ENCODE measurements at places on chromosomes 7 and 10.

DNA sequence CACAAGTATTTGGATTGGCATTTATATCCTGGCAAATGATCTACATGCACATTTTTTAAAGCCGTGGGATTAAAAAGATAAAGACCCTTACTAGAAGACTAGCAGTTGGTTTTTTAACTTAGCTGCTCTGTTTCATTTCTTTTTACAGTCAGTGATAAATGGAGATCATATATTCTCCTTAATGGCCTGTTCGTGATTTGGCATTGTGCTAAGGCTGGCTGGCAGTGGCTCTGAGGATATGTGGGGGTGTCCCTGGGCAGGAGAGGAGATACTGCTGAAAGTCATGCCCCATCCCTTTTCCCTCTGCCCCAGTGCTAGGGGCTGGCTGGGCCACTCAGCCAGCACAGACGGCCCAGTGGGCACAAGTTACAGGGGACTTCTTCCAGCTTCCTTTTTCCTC lies 341.7 kb downstream of the PRPF18 start:
- DNase-seq: no peak

DNA sequence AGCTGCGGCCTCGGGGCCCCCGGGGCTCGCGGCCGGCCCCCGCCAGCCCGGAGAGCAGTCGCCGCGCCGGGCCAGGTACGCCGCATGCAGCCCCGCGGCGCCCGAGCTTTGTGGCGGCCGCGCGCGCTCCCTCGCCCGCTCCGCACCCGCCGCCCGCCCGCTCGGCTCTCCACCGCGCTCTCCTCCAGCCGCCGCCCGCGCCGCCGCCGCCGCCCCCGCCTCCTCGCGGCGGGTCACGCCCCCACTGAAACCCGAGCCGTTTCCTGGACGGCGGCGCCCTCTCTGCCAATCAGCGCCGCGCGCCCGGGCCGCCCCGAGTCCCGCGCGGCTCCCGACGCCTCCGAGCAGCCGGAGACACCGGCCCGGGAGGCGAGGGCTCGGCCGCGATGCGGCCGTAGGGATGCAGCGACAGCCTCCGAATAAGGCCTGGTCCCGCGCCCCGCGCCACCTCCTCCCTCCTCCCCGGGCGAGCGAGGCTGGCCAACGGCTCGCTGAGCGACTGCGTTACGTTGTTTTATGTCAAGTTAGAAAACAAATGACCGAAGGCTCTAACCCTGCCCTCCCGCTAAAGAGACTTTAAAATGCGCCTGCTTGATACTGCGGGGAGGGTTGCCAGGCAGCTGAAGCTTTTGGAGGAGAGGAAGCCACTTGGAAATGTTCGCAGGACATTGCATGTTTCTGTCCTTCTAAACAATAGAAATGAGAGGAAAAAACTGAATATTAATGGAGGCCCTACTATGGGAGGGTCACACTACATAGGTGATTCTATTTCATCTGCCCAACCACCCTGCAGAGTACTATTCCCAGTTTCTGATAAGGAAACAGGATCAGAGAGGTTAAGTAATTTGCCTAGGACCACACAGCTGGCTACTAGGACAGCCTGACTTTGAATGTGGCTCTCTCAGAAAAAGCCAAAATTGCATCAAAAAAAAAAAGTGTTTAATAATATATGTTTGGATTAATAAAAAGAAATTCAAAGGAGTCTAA lies at the start of gene FGFR2:
TSS of gene FGFR2 (minus strand) at position 182 of the 987 bp plus-strand sequence. CDS start 4,627 bp downstream, outside the sequence.
- DNase-seq: peak; percentile 47

DNA sequence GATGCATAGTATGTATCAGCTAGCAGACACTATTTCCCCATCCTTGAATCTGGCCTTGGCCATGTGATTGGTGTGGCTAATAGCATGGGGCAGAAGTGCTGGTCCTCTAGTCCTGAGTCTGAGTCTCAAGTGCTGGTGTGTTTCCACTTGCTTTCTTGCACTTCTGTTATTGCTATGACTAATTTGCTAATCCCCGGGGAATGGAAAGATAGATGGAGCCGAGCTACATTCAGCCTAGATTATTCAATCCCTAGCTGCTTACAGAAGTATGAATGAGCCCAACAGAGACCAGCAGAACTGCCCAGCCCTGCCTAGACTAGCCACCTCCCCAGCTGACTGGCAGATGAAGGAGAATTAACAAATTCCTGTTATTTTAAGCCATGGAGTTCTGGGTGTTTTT lies 53.2 kb upstream of the SYPL1 start:
- DNase-seq: no peak

DNA sequence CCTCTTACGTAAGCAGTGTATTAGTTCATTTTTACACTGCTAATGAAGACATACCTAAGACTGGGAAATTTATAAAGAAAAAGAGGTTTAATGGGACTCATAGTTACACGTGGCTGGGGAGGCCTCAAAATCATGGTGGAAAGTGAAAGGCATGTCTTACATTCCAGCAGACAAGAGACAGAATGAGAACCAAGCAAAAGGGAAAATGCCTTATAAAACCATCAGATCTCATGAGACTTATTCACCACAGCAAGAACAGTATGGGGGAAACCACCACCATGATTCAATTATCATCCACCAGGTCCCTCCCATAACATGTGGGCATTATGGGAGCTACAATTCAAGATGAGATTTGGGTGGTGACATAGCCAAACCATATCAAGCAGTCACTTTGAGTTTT lies 126.3 kb upstream of the CXCL12 start:
- no peak for DNase-seq

GRCh38 chr7:152120210-152120609 lies 94.7 kb downstream of the GALNT11 start:
- no peak for DNase-seq

- no peak for DNase-seq
These were observed 23.8 kb downstream of the C1QL3 start for GRCh38 chr10:16497911-16498310.

DNA sequence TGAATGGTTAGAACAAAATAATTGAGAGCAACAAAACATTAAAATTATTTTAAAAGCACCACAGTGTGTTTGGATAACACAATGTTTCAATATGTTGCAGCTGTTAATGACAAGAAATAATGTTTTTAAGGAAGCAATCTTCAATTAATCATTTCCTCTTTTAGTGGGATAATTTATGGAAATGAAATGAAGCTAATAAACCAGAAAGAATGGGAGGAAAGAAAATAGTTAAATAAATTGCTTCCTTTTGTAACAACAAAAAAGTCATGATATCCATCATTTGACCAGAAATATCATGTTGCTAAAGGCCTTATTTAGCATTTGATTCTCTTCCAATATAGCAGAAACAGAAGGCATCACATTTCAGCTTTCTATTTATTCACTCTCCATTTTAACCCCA lies 224.5 kb downstream of the SEMA3A start:
- DNase-seq: no peak

DNA sequence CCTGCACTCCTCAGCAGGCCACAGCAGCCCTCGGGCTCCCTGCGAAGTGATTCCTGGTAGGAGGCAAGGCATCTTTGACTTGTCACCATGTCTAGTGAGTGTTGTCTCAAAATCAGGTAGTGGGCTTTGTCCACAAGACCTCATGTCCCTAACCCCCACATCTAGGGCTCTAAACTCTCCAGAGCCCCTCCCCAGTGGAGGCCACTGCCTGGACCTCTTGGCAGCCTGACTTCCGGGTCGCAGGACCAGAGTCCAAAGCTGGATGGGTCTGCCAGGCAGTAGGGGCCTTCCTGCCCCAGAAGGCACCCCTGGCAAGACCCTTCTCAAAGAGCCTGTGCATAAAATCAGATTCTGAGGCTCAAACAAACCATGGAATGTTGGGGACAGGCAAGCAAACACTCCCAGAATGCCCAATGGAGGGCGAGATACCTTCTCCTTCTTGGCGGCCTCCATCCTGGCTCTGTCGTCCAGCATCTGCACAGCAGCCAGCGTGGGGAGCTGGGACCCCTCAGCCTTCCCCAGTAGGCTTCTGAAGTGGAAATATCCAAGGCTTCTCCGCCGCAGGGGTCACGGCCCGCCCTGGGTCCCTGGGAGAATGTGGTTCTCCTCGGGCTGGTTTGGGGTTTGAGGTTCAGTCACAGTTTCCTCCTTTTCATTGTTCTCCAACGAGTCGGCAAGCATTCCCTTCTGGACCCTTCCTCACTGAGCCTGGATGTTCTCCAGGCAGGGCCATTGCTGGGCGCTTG lies 586 bp downstream of the GCK start:
- no peak for DNase-seq

DNA sequence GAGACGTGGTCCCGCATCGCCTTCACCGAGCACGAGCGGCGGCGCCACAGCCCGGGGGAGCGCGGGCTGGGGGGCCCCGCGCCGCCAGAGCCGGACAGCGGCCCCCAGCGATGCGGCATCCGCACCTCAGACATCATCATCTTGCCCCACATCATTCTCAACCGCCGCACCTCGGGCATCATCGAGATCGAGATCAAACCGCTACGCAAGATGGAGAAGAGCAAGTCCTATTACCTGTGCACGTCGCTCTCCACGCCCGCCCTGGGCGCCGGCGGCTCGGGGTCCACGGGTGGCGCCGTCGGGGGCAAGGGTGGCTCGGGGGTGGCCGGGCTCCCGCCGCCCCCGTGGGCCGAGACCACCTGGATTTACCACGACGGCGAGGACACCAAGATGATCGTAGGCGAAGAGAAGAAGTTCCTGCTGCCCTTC lies 737 bp downstream of the CNNM2 start:
- DNase-seq: peak; percentile 44

- no peak for DNase-seq
These were observed 572.9 kb upstream of the PFKP start for GRCh38 chr10:2494399-2494798.

DNA sequence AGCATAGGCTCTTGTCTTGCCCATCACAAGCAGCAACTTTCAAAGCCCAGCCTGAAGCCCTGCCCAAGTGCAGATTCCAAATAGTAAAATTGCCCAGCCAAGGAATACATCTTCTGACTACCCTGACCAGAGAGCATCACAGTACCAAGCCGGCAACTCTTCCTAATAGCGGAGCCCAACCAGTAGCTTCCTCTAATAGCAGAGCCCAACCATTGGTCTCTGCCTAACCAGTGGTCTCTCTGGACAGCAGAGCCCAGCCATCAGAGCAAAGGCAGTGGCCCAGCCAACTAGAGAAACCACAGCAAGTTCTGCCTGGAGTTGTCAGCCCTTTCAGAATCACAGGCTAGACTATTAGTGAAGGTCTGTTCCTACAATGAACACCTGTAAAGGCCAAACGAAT lies 285.6 kb downstream of the HGF start:
- DNase-seq: no peak

DNA sequence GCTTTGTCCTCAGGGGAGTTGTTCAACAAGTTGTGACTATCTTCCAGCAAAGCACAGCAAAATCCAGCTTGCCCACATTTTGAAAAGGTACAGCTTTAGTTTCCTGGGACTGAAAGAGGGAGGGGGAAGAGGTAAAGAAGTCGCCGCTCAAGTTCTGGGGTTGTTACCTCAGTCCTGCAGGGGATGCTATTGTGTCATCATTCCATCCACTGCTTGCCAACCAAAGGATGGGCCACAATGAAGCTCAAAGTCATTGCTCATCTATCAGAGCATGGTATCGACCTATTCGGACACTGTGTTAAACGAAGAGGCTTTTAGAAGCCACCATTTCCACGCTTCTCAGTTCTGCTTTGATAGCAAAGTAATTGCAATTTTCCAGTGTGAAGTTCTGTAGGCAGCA lies 34.3 kb downstream of the NPY start:
- DNase-seq: no peak

GRCh38 chr10:63504145-63504881 lies 16.9 kb upstream of the REEP3 start:
- DNase-seq: no peak
